ENCODE measurements at places on chromosomes 16 and 17. TPM values are rescaled to one million over a fixed set of nuclear protein-coding genes. Genes with fewer than 3 reads are reported as not detected.

The ZSCAN32 gene
- 15.1 TPM for total RNA-seq

The SPATA22 gene
- not detected for total RNA-seq

The TBC1D3 gene
- not detected for total RNA-seq

The ANKRD40CL gene
- total RNA-seq = not detected

The ARL5C gene
- total RNA-seq = not detected

The KDM8 gene
- 2.4 TPM for total RNA-seq

The GSPT1 gene
- 182 TPM for total RNA-seq

The KRT31 gene
- total RNA-seq = not detected

The STH gene
- total RNA-seq = not detected

The RNF222 gene
- total RNA-seq = not detected

The PYDC1 gene
- not detected for total RNA-seq

The DNAAF1 gene
- total RNA-seq = 0.20 TPM

The TPSAB1 gene
- total RNA-seq = not detected

The HNF1B gene
- 25.6 TPM for total RNA-seq

The KRT36 gene
- not detected for total RNA-seq

The USP43 gene
- 4.3 TPM for total RNA-seq

The NHLRC4 gene
- total RNA-seq = 0.23 TPM

The SLC16A13 gene
- total RNA-seq = 9.2 TPM

The KRTAP9-2 gene
- total RNA-seq = not detected

The CYGB gene
- total RNA-seq = 1.8 TPM

The PLSCR3 gene
- total RNA-seq = 38.6 TPM

The DNAH9 gene
- 0.02 TPM for total RNA-seq

The OTOP3 gene
- total RNA-seq = 0.05 TPM

The FADS6 gene
- total RNA-seq = 0.06 TPM

The MRPL10 gene
- total RNA-seq = 93.1 TPM

The MT3 gene
- 0.28 TPM for total RNA-seq

The RSKR gene
- total RNA-seq = 3.8 TPM

The KRTAP2-1 gene
- not detected for total RNA-seq

The PERCC1 gene
- not detected for total RNA-seq

The ITGB4 gene
- 48.5 TPM for total RNA-seq

The TLCD1 gene
- 31.9 TPM for total RNA-seq

The ANKFN1 gene
- not detected for total RNA-seq

The ABCC11 gene
- 0.16 TPM for total RNA-seq

The EVI2B gene
- total RNA-seq = 0.17 TPM

The KRTAP2-3 gene
- total RNA-seq = not detected

The SLC47A1 gene
- 23.1 TPM for total RNA-seq

The LRRC36 gene
- 0.09 TPM for total RNA-seq

The OSGIN1 gene
- total RNA-seq = 57.0 TPM

The MYH1 gene
- total RNA-seq = not detected

The CTF1 gene
- 0.18 TPM for total RNA-seq

The MARVELD3 gene
- total RNA-seq = 0.47 TPM

The MMP25 gene
- total RNA-seq = 0.90 TPM

The ZNF385C gene
- 0.09 TPM for total RNA-seq

The KCNAB3 gene
- total RNA-seq = 3.1 TPM

The LGALS9B gene
- not detected for total RNA-seq

The RNF166 gene
- 18.3 TPM for total RNA-seq

The KRT39 gene
- total RNA-seq = not detected

The TMEM114 gene
- not detected for total RNA-seq

The GPR179 gene
- total RNA-seq = 0.03 TPM

The EIF5A gene
- total RNA-seq = 1,648 TPM

The RTN4RL1 gene
- 3.4 TPM for total RNA-seq

The SDR42E1 gene
- total RNA-seq = 1.4 TPM
